ENCODE measurements at places on chromosomes 16 and 17.
A peak's percentile ranks its signal among the peaks of the same experiment; 100 is the strongest.

GRCh38 chr17:75589012-75589918 lies 1.7 kb downstream of the MYO15B start:
- peak; percentile 77 for DNase-seq

- DNase-seq = no peak
Measured at GRCh38 chr17:65588181-65588808, 26.8 kb upstream of the AXIN2 start.

DNA sequence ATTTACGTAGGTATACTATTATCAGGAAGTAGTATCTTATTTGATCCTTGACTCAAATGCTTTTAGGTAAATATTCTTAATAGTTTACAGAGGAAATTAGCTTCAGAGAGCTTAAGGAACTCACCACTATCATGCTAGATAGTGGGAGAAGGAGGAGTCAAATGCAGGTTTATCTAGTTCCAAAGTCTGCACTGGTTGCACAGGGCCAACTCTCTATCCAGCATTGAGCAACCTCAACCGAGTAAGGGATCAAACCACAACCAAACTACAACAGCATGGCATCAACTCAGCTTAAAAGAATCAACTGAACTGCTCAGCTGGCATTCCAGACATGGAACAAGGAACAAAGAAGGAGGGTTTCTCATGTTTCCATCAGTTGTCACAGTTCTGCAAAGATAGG lies 306.0 kb downstream of the MAF start:
- no peak for DNase-seq

GRCh38 chr17:40707745-40708144 lies 4.2 kb upstream of the KRT24 start:
- DNase-seq = no peak

DNA sequence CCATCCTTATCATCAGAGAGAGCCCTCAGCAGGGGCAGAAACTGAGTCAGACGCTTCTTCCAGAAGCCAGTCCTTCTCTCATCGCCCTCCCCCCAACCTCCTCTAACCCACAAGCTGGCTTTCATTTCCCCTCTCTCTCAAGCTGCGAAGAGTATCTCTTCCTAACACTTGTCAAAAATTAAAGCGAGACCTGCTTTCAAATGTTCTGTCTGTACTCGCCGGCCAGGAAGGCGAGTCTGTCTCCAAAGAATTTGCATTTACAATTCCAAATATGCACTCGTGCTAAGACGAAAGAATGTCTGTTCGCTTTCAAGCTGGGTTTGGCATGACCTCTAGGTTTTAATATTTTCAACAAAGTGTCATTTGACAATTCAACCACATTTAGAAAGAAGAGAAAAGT lies 140.4 kb downstream of the RGS9 start:
- peak; percentile 26 for DNase-seq

DNA sequence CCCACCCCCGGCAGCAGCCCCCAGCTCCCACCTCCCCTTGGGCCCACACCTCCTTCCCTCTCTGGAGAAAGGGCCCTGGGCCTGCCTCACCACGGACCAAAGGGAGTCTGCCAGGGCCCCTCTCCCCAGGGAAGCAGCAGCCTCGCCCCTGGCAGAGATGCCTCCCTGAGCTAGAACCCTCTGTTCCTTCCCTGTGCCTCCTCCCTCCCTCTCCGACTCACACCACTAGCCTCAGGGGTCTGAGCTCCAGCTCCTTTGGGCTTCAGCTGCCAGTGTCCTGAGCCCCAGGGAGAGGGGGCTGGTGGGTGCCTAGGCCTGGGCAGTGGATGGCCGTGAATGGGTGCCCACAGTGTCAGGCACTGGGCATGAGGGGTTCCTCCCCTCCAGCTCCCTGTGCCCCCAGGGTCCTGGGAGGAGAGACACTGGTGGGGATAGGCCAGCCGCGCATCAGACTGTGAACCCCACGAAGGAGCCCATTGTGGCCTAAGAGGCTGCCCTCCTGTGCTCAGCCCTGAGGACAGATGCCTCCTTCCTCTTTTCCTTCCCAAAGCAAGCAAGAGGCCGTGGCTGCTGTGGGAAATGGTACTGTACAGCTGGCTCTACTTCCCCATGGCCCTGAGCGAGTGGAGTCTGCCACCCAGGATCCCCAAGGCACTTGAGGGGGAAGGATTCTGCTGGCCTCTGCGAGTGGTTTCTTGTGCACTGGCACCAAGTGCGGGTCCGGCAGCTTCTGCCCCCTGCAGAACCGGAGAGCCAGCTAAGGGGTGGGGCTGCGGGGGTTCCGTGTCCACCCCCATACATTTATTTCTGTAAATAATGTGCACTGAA lies 20.7 kb downstream of the MMP15 start:
- no peak for DNase-seq

DNA sequence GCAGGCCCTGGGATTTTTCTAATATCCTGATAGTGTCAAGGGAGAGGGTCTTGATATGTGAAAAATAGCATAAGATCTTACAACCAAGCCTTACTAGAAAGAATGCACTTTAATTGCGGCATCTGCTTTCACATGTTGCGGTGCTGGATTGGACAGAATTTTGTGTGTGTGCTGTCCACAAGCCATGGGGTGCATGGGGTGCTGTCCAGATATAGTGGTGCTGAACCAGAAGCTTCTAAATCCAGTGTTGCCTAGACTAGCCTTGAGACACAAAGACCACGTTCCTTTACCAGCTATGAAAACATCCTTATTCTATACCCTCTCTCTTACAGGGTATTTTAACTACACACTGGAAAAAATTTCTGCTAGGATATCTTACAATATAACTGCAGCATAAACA lies 244.0 kb downstream of the TMEM114 start:
- DNase-seq = no peak

DNA sequence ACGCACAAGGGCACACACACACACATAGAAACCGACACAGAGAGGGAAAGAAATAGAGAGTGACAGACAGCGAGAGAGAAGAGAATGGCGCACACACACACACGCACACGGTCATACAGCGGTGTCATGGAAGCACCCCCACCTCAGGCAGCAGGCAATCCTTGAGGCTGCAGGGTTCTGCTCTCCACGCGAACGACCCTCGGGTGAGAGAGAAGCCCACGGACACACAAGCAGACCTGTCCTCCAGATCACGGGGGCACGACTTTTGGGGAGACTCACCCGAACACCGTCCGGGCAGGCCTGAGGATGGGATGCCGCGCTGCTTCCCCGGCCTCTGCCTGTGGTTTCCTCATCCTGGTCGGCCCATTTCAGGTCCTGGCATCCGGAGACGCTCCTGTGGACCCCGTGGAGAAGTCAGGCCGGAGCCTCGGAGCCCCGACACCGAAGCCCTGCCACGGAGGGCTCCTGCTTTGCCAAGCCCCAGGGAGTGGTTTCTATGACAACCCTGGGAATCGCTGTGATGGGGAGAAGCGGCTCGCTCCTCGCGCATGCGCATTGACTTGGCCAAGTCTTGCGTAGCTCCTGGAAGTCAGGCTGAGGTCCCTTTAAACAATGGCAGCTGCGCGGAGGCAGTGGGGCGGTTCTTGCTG lies 118.2 kb upstream of the KCNJ18 start:
- DNase-seq = peak; percentile 82

GRCh38 chr16:4053301-4053845 lies 62.9 kb downstream of the ADCY9 start:
- peak; percentile 87 for DNase-seq

DNA sequence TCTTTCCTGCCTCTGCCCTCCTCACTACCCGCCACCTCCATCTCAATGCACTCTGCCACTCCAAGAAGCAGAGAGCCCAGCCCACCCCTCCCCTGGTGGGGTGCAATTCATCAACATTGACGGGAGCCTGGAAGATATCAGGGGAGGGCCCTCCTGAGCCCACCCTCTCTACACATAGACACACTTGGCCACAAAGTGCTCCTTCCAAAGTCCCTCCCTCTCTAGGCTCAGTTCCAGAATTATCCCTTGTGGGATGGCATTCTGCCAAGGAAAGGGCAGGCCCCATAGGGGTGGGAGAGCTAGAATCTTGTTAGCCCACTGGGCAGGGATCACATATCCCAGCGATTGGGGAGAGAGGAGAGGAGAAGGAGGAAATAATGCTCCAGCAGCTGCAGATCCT lies 66.2 kb downstream of the TMEM132E start:
- DNase-seq = no peak

GRCh38 chr17:8995711-8996110 lies 25.6 kb upstream of the NTN1 start:
- no peak for DNase-seq

Measured in fibroblast of gingiva (primary cell).